Activated T-cell treated with anti-CD3 and anti-CD28 coated beads, Interleukin-2, amount 50 U/mL, for 72 hours (primary cell): ENCODE measurements at places on chromosomes 5 and 9. TPM values are rescaled to one million over a fixed set of nuclear protein-coding genes. Genes with fewer than 3 reads are reported as not detected.

Gene PPP3R2
- total RNA-seq: not detected

Gene GPR21
- 1.3 TPM for total RNA-seq

Gene CXCL14
- total RNA-seq: not detected

- no peak overlapping the region for H3K27ac ChIP-seq
- no peak overlapping the region for H3K4me3 ChIP-seq
- H3K4me1 ChIP-seq: no peaks in the 10 kb centered on the region
- no peaks in the 10 kb centered on the region for H3K27me3 ChIP-seq
- DNase-seq: no peak
- no peaks in the 10 kb centered on the region for H3K36me3 ChIP-seq
Observed at GRCh38 chr5:125476901-125477585, 730.6 kb upstream of the ZNF608 start.

GRCh38 chr5:3092211-3092610 is 340.7 kb upstream of the IRX2 start:
- no peak overlapping the region for H3K27ac ChIP-seq
- no peaks in the 10 kb centered on the region for H3K4me1 ChIP-seq
- no peak overlapping the region for H3K4me3 ChIP-seq
- DNase-seq: no peak

- DNase-seq: no peak
- no peak overlapping the region for H3K4me3 ChIP-seq
- no peaks in the 10 kb centered on the region for H3K27me3 ChIP-seq
- no peak overlapping the region for H3K27ac ChIP-seq
- H3K36me3 ChIP-seq: no peaks in the 10 kb centered on the region
Observed at GRCh38 chr5:80069251-80069800, 34.2 kb downstream of the THBS4 start.

- DNase-seq: no peak
- no peak overlapping the region for H3K27ac ChIP-seq
- H3K4me1 ChIP-seq: no peaks in the 10 kb centered on the region
- peaks cover 16% of the 10 kb centered on the region for H3K27me3 ChIP-seq
Observed at GRCh38 chr5:74136276-74136825, 504.2 kb downstream of the ENC1 start.

- H3K4me3 ChIP-seq: no peak overlapping the region
- H3K27me3 ChIP-seq: no peaks in the 10 kb centered on the region
- no peaks in the 10 kb centered on the region for H3K36me3 ChIP-seq
- no peak for DNase-seq
- no peak overlapping the region for H3K27ac ChIP-seq
Observed at GRCh38 chr9:129125478-129125877, 14.3 kb downstream of the PTPA start.

GRCh38 chr9:123685489-123686083 is 244.3 kb downstream of the DENND1A start:
- no peaks in the 10 kb centered on the region for H3K27me3 ChIP-seq
- H3K36me3 ChIP-seq: peaks cover 2% of the 10 kb centered on the region
- no peak overlapping the region for H3K4me3 ChIP-seq
- peaks cover 44% of the 10 kb centered on the region for H3K4me1 ChIP-seq

DNA sequence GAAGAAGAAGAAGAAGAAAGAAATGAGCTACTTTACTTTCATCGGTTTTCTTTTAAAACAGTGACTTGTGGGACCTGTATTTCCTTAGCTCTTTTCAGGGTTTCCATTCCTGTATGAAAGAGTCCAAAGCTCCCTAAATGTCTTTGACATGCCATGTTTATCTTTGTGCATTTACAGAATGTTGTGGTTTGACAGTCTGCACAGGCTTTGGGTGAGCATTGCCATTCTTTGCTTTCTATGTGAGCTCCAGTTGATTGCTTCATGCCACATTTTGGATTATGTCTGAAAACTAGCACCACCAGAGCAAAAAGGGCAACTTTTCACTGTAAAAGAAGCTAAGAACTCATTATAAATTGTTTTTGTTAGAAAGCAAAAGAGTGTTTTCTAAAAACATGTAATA is 733.4 kb downstream of the TLE4 start:
- H3K27ac ChIP-seq: no peak overlapping the region
- no peaks in the 10 kb centered on the region for H3K36me3 ChIP-seq
- no peaks in the 10 kb centered on the region for H3K4me1 ChIP-seq
- DNase-seq: no peak
- no peak overlapping the region for H3K4me3 ChIP-seq
